Cardiac fibroblast (primary cell): ENCODE measurements at places on chromosomes 5 and 9.

GRCh38 chr5:133843911-133844310 is 124.5 kb downstream of the C5orf15 start:
- DNase-seq, result no peak

DNA sequence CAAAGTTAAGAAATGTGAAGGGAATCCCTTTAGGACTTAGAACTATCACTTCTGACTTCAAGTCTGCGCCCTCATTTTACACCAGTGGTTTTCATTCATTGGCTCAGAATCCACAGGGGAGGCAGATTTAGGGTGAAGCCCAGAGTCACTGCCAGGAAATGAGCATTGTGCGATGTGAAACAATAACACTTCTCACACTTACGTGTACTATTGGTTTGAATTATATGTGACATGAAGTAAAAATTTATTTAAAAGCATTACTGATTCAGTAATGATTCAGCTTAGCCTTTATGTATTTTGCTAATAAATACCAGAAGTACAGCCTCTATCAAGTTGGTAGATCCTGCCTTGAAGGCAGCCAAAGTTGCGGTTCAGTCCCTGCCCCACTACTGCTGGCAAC is 98.6 kb downstream of the PAM start:
- no peak for DNase-seq

- no peak for DNase-seq
Observed at GRCh38 chr9:34568774-34569173, 20.8 kb downstream of the CNTFR start.

DNA sequence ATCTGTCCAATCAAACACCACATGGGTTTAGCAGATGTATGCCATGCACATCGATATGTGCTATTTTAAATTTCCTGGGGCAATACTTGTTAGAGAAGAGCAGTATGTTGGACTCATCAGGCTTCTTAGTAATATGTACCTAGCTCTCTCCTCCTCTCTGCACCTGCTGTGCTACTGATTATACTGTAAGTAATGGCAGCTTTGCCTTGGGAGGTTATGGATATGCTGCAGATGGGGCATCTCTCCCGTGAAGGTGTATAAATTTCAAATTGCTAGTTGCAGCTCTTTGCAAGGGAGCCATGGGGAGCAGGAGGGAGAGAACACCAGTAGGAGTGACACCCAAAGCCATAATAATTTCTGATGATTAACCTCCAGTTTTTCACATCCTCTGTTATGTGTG is 101.5 kb downstream of the SPATA31D1 start:
- no peak for DNase-seq

DNA sequence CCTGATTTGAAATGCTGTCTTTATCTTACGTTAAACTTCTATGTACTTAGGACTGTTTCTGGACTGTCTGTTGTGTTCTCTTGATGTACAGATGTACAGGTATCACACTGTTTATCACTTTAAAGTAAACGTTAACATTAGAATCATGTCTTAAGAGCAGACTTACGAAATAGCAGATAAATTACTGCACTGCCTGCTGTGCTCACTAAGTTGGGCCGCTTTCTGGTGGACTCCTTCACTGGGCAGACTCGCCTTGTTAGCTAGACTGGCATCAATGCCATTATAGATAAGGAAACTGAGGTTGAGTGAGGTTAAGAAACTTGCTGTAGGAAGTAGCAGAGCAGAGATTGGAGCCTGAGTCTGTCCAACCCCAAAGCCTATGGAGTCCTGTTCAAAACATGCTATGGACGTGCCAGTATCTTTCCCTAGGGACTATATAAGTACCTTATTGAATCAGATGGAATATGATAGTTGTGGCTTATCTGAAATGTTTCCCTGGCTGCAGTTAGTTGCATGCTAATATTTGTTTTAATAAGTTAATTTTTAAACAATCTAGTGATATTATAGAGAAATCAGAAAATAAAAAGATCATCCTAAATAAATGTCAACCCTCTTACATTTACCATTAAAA is 16.9 kb downstream of the ZNF618 start:
- DNase-seq, result no peak

- peak; percentile 84 for DNase-seq
Observed at GRCh38 chr9:75106857-75107256, 18.5 kb downstream of the OSTF1 start.

DNA sequence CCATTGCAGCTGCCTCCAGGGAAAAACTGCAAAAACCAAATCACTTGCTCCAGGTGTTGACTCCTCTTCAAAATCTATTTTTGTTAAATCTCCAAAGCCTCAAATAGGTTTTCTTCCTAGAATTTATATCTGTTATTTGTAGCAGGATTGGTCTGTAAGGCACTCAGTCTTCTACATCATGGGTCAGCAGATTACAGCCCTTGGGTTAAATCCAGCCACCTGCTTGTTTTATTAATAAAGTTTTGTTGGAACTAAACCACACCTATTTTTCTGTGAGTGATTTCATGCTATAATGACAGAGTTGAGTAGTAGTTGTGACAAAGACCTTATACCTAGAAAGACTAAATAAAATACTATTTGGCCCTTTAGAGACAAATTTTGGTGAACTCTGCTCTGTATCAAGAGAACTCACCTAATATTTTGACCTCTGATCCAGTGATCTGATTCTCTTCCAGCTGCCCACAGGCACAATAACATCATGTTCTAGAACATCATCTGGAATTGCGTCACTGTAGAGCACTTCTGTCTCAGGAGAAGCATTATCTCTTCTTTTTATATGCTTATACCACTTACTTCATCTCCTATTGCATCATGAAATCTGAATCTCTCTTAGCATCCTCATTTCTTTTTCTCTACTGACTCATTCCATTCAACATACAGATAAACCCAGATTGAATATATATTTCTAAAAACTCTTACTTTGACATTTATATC is 130.1 kb downstream of the RPS23 start:
- DNase-seq, result peak; percentile 92
